ENCODE measurements at places on chromosomes 11 and 22.

GRCh38 chr11:119263352-119263940 is 53.5 kb downstream of the MCAM start:
- no peak for DNase-seq

DNA sequence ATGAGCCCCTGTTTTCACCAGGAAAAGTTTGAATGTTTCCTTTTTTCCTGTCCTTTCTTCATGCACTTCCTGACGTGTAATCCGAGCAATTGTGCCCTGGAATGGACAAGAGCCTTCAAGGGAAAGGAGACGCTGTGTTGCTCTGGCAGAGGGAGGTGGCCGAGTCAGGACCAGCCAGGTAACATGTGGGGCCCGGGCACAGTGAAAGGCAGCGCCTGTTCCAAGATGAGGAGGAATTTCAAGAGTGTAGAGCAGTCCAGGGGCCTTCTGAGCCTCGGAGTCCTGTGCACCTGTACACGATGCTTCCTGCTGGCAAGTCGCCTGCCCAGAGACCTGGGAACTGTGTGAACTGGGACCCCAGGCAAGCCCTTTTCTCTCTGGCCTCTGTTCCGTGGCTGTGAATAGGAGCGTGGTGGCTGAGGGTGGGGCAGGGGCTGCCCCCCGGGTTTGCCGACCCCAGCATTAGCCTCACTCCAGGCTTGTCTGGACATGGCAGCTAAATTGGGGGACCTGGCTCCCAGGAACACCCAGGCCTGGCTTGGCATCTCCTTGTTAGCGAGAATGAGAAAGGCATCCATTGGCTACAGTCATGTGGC is 92.0 kb downstream of the MYEOV start:
- DNase-seq: no peak

GRCh38 chr11:110069158-110069737 is 23.9 kb upstream of the ZC3H12C start:
- no peak for DNase-seq

DNA sequence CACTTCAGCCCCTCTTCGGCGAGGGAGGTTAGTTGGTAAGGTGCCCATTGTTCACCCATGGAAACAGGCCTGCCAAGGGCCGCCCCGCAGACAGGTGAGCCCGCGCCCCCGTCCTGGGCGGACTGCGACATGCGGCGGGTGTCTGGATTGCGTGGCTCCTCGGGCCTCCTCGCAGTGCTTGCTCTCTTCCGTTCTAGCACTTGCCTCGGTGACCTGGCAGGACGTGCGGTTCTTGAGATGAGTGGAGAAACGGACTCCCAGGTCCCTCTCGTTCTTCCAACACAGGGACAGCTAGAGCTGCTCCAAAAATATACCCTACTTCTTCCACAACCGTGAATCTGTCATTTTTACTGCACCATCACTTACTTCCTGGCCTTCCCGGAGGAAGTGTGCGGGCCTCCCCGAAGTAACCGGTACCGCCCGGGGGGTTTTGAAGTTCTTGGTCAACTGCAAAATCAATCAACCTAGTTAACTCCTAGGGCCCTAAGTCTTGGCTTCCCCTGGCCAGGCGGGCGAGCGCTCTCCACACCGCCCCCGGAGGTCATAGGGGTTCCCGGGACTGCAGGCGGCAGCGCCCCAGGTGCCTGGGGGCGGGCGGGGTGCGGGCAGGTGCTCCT is 745 bp upstream of the ZBTB44 start:
- DNase-seq: peak; percentile 49

DNA sequence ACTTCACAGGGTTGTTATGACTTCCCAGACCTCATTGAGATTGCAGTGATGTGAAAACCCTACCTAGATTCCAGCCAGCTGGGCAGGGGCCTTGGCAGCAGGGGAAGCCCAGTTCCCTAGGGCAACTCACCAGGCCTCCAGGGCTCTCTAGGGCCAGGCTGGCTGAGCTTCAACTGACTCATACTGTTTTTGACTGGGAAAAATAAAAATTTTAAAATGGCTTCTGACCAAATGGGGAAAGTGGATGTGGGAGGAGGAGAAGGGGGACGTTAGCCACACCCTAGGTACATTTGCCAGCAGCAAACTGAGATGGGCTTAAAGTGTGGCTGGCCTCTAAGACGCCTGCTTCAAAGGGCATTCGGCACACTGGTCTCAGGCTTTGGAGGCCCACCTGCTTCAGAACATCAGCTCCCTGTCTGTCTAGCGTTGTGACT is 39.0 kb downstream of the BMAL1 start:
- no peak for DNase-seq

DNA sequence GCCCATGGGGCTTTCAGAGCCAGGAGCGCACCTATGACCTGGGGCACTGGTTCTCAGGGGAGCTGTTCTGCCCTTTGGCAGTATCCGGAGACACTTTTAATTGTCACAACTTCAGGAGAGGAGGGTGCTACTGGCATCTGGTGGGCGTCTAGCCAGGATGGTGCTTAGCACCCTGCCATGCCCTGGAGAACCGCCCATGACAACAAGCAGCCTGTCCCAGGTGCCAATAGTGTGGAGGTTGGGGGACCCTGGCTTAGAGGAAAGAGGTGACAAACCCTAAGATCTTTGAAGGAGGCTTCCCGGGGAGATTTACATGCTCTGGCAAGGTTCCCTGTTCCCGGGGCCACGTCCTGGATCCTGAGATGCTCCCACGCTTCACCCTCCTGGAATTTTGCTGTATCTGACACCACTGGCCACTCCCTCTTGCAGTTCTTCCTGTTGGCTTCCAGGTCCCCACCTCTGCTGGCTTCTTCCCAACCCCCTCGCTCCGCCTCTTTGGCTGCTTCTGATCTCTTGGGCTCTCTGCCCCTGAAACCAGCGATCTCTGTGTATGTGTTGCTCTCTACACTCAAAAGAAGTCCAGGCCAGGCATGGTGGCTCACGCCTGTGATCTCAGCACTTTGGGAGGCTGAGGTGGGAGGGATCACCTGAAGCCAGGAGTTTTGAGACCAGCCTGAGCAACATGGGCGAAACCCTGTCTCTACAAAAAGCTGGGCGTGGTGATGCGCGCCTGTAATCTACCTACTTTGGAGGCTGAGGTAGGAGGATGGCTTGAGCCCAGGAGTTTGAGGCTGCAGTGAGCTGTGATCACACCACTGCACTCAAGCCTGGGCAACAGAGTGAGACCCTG is 31.1 kb downstream of the FADS3 start:
- no peak for DNase-seq

GRCh38 chr11:70570693-70571395 is 172.5 kb downstream of the CTTN start:
- DNase-seq: no peak

DNA sequence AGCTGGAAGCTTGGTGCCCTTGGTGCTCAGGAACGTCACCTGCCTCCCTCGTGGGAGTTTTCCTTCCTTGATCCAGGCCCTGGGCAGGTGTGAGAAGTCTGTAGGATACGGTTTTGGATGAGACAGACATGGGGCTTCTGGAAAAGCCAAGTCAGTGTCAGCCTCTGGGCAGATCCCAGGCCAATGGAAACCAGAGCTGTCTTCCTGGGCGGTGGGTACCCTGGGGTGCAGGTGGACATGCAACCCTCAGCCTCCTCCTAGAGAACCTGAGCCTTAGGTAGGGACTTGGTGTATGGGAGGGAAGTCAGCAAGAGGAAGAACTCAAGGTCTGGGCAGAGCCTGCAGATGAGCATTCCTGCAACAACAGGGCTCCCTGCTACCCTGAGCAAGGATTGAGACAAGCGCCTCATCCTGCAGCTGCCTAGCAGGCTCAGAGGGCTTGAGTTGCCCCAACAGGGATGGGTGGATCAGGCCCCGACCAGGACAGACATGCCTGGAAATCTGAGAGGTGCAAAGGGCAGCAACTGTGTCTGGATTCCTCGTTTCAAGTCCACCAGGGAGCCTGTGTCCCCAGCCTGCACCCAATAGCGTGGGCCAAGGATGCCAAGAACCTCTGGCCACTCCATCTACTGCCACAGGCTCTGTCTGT is 37.6 kb upstream of the SYT13 start:
- no peak for DNase-seq

DNA sequence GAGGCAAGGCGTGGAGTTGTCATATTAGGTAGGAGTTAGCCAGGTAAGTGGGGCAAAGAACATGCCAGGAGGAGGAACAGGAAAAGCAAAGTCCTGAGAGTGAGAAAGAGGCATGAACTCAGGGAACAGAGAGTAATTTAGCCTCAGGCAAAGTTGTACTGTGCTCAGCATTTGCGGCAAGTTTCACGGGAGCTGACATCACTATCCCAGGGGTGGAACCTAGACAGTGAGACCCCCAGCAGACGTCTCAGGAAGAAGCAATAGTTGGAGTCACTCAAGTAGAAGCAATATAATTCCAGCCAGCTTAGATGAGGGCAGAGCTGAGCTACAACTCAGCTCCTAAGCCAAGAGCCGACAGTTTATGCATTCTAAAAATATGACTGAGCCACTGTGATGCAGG is 426.0 kb upstream of the ISX start:
- no peak for DNase-seq

DNA sequence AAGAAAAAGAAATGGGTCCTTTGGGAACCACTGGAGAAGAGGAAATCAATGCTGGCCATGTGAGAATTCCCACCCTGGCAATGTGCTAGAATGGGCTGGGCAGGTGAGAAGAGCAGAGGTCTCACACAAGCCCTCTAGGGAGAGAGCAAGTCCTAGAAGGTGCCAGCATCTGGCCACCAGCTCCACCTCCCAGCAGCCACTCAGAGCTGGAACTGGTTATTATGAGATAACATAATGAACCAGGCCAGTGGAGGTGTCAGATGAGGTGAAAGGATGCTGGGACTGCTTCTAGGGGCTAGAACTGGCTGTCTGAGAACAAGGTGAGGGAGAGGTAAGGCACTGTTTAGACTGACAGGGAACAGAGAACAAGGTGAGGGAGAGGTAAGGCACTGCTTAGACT is 29.3 kb downstream of the NEFH start:
- no peak for DNase-seq

DNA sequence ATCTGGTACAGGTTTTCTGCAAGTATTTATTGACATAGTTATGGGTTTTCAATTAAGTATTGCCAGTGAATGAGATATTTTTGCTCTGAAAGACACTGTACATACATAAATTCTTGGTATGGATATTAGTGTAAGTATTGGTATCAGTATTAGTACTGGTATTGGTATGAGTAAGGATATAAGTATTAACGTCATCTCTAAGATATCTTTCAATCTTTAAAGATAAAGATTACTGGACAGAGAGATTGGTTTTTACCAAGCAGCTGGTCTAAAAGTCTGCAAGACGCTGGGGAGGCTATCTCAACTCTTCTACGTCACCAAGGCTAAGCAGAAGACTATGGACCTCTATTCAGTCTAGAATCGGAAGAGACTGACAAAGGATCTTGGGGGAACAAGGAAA is 234.5 kb downstream of the NXPE2 start:
- DNase-seq: no peak

DNA sequence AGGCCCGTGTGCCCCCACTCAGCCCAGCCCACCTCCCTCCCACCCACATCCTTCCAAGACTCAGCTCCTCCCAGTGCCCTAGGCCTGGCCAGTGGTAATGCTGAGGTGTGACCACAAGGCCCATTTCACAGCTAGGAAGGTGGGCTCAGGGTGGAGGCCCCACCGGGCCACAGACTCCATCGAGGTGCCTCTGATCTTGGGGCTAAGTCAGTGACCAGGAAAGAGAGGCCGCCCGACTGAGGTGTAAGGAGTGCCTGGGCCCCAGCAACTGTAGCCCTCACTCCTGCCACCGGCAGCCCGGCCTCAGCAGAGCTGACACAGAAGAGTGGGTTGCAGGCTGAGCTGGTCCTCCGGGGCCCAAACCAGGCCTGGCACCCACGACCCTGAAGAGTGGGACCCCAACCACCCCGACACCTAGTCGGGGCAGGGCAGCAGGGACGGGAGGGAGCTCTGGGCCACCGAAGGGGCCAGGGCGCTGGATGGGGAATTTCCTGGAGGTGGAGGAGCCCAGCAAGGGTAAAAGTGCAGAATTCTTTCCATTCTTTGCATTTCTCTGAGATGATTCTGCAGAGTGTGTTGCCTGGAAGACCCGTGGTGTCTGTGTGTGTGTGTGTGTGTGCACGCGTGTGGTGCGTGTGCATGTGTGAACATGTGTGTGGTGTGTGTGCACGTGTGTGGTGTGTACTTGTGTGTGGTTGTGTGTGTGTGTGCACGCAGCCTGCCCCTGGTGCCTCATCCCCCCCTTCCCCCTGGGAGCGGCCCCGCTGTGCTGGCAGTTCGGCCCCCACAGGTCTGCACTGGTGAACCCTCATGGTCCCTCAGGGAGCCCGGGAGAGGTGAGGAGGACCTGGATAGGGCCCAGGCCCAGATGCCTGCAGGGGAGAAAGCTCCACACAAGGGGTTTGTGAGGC is 8.3 kb upstream of the PIM3 start:
- no peak for DNase-seq

GRCh38 chr11:102345904-102346303 is 1.1 kb upstream of the BIRC2 start:
- DNase-seq: no peak

GRCh38 chr11:113488931-113489351 is 13.7 kb upstream of the DRD2 start:
- DNase-seq: no peak

- no peak for DNase-seq
Observed at GRCh38 chr11:117941163-117941707, 12.0 kb upstream of the TMPRSS13 start.

DNA sequence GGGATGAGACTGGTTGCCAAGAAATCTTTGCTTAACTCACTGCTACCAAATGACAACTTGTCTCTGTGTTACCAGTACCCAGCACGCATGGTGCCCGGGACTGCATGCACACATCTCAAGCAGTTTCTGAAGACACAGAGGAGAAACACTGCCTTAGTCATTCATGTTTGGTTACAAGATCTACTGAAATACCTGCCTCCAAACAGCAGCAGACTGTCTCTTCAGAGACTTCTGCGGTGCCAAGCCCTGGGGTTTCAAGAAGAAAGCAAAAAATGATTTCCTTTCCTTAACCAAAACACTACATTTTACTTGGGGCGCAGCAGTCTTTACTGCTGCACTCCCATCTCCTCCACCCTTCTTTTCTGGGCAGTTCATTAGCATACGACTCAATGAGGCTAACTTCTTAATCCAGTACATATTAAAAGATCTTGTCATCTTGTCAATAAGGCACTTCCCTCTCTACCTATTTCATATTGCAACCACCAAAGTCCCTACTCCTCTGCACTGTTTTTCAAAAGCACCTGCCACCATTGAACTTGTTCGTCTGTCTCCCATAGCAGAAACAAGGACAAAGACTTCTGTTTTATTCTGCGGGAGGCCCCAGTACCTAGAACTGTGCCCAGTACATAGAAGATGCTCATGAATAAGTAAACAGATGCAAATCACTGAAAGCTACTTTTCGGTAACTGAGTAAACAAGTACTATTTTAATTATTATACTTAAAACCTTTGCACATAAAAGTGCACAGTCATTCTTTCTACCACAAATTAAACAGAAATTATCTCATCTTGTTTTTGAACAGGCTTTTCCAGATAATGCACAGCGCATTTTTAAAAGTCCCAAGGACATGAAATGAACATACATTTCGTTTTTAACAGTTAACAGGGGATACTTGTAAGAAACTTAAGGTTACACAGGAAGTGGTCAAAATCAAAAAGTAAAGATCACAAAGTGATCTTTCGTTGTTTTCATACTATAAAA is 4.0 kb downstream of the NAP1L4 start:
- peak; percentile 41 for DNase-seq

GRCh38 chr11:16969010-16969999 is 44.9 kb downstream of the PLEKHA7 start:
- DNase-seq: no peak

All from activated CD4-positive, alpha-beta T cell treated with anti-CD3 and anti-CD28 coated beads, Interleukin-2, amount 50 U/mL, for 1 hour (primary cell).